Activated T-helper 1 cell treated with Interleukin-2 at 50 U/mL for 16 hours (primary cell): ENCODE measurements at places on chromosomes 7 and 10.

GRCh38 chr10:34835908-34836508 lies 20.9 kb upstream of the PARD3 start:
- DNase-seq, result no peak

GRCh38 chr10:107502229-107502985 lies 337.9 kb upstream of the SORCS1 start:
- DNase-seq, result no peak

- no peak for DNase-seq
Measured at GRCh38 chr10:32949221-32949678, 8.8 kb downstream of the ITGB1 start.

DNA sequence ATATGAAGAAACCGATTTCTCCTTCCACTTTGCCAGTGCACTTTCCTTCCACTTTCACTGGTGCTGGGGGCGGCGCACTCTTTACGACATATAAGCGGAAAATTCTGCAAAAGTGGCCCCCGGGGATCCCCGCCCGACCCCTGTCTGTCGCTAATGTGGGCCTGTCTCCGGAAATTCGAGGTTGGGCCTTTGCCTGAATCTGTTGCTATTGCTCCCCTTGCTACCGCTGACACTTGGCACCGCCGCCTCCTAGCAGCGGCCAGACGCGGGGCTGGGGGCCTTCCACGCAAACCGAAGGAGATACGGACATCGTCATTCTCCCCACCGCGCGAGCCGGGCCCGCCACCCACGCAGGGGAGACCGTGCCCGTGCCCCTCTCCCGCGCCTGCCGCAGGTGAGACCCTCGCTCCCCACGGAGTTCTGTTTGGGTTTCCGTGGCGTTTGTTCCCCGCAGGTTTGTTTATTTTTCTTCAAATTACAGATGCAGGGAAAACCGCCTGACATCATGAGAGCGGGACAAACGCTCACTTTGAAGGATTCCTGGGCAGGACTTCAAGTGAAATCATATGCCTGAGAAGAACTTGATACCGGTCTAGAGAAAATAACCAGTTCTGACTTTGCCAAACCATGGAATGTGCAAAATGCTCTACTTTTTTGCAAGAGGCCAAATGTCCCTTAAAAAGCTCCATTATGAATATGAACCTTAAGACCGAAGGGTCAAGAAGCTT lies 5.0 kb downstream of the TWIST1 start:
- DNase-seq, result no peak

DNA sequence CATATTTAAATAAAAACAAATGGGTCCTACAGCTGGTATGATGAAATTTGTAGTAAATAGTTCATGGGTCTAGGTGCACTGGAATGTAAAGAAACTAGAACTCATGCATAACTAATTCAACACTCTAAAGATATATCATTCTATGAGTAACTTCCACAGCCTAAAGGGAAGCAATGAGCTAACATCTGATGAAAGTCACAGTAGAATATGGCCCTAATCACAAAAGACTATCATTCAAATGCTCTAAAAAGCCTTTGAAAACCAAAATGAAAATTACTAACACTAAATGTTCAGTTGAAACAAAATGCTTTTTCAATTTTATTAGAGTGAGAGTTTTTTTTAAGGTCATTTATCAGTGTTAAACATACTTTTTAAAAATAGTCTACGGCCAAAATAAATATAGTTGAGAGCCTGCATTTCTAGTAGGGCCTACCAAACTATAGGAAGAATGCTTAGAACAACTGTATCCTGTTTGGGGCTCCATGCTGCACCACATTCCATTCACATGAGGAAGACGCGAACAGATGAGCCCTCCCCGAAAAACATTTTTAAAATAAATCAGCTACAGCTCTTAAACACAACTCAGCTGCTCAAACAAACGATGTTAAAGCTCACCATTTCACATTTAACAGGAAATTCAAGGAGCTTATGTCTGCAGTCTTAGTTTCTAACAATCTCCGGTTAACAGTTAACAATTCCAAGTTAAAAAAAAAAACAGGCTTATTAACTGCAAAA lies 134.5 kb downstream of the NRBF2 start:
- no peak for DNase-seq

- DNase-seq, result no peak
Measured at GRCh38 chr7:126635545-126635944, 617.2 kb downstream of the GRM8 start.

DNA sequence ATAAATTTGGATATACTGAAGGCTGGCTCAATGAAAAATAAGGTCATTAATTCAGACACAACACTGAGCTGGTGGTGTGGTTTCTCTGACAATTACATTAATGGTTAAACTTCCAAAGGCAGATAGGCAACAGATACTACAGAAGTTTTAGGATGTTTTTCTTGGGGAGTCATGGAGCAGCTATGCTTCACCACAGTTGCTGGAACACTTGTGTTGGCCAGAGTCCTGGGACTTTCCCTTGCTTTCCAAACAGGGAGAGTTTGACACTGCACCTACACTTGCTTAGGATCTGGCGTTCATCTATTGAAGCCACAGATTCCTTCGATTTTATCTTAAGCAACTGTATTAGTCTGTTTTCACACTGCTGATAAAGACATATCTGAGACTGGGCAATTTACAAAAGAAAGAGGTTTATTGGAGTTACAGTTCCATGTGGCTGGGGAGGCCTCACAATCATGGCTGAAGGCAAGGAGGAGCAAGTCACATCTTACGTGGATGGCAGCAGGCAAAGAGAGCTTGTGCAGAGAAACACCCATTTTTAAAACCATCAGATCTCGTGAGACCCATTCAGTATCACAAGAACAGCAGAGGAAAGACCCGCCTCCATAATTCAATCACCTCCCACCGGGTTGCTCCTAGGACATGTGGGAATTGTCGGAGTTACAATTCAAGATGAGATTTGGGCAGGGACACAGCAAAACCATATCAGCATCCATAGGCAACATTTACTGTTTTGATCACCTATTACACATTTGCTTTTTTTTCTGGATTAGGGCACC lies 27.8 kb upstream of the TMEM178B start:
- DNase-seq, result no peak

- no peak for DNase-seq
Measured at GRCh38 chr7:43196379-43196778, 83.9 kb downstream of the HECW1 start.

DNA sequence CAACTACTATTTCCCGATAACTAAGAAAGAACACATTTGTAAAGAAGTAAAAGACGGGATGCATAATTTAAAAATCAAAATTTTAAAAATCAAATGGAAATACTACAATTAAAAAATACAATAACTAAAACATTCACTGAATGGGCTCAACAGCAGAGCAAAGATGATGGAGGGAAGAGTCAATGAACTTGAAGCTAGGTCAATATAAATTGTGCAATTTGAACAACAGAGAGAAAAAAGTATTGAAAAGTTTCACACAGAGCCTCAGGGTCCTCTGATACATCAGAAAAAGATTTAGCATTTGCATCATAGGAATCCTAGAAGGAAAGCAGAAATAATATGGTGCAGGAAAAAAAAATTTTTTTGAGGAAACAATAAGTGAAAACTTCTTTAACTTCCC lies 581.0 kb downstream of the KCNMA1 start:
- no peak for DNase-seq

DNA sequence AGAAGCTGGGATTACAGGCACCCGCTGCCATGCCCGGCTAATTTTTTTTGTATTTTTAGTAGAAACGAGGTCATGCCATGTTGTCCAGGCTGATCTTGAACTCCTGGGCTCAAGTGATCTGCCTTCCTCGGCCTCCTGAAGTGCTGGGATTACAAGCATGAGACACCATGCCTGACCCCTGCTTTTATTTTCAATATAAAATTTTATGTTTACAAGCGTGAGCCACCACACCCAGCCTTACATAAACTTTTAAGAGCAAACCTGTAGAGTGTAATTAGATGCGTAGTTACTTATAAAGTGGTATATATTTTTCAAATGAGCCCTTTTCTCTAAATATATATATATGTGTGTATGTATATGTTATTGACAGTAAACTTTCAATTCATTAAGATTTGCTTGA lies 8.7 kb downstream of the CNNM2 start:
- no peak for DNase-seq

GRCh38 chr10:74419491-74419951 lies 268.5 kb downstream of the ADK start:
- no peak for DNase-seq

- no peak for DNase-seq
Measured at GRCh38 chr10:36256166-36256565, 614.1 kb upstream of the FZD8 start.

DNA sequence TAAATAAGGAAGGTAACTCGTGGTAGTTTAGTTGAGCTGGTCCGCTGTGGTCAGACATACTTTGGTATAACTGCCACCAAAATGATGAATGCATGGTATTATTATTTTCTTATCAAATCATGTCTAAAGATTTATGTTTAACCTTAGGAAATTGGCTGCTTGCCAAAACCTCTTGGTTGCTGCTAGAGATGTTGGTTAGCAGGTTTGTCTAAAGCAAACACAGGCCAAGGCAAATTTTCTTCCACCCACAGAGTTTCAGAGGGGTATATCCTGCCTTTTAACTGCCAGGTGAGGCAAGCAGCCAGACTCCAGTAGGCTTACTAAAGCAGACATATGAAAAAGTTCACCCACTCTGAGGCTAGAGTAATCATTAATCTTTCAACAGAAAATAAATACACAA lies 101.4 kb downstream of the SEMA3E start:
- no peak for DNase-seq

GRCh38 chr10:4658777-4659176 lies 167.2 kb upstream of the AKR1E2 start:
- DNase-seq, result no peak

DNA sequence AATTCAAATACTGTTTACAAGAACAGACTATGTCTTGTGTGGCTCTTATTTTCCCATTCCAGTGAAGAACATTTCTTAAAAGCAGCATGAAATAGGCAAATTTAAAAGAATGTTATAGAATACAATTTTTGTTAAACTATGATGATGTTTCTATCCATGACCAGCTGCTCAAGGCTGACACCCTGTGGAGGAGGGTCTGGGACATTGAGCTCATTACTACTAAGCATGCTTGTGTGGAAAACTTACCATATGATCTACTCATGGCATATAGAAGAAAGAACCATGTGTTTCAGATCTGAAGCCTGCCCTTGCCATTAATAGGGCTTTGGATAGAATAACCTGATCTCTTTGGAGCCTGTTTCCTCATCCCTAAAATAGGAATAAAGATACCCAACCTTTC lies 125.0 kb downstream of the FOXP2 start:
- no peak for DNase-seq

DNA sequence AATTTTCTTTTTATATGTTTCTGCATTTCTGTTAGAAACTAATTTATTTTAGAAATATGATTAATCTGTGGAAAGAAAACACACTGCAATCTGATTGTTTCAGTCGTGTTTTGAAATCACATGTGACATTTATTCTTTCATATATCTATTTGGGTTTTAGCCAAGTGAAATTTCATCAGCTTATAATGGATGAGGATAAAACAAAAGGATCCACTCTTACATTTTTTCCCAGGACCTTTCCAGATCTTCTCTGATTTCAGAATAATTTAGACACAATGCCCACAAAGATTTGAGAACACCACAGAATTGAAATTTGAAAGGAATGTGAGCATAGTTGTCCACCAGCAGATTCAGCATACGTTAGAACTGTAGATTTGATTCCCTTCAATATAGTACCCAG lies 29.1 kb downstream of the CBLL1 start:
- no peak for DNase-seq

DNA sequence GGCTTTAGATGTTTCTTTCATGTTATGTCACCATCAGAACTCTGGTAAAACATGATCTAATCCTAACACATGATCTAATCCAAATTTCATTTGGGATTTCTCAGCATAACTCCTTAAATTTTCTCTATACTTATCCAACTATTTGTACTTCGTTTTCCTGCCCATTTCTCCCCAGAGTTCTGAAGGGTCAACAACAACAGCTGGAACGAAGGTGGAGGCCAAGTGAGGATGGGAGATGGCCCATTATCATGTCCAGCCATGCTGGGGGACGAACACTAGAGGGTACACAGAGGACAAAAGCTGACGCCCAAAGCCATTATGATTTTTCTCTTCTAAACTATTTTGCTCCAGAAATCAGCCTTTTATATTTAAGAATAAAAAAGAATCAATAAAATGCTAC lies 185.4 kb downstream of the DOCK4 start:
- DNase-seq, result no peak

DNA sequence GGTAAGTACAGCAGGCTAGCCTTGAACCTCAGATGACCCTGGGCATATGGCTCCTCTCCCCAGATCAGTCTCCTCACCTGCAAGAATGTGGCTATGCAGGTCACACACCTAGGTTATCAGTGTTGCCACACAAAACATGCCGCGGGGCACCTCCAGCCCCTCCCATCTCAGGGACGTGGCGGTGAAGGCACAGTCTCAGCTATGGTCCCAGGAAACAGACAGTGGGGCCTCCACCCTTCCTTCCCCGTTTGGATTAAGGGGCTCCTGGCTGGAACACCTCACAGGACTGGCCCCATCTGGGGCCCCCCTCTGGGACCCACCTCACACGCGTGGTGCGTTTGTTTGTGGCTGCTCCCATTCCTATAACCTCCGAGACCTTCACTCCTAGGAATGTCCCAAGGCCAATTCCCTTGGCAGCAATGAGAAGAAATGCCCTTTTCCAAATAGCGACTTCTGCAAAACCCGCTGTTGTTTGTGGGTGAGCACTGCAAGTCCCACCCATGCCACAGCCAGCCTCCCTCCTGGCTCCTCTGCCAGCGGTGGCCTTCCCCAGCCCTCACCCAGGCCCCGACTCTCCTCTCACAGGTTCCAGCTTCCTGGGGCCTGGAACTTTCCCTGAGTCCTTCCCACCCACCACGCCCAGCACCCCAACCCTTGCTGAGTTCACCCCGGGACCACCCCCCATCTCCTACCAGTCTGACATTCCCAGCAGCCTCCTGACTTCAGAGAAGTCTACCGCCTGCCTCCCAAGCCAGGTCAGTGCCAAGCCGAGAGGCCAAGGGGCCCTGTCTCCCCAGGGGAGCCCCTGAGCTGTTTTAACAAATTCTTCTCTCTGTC lies 17.1 kb downstream of the ZMIZ2 start:
- no peak for DNase-seq

GRCh38 chr10:45515630-45516029 lies 141.6 kb downstream of the ALOX5 start:
- no peak for DNase-seq

GRCh38 chr7:137987018-137987349 lies 14.9 kb downstream of the CREB3L2 start:
- DNase-seq, result no peak

- DNase-seq, result no peak
Measured at GRCh38 chr7:2936891-2937580, 92.9 kb upstream of the GNA12 start.

DNA sequence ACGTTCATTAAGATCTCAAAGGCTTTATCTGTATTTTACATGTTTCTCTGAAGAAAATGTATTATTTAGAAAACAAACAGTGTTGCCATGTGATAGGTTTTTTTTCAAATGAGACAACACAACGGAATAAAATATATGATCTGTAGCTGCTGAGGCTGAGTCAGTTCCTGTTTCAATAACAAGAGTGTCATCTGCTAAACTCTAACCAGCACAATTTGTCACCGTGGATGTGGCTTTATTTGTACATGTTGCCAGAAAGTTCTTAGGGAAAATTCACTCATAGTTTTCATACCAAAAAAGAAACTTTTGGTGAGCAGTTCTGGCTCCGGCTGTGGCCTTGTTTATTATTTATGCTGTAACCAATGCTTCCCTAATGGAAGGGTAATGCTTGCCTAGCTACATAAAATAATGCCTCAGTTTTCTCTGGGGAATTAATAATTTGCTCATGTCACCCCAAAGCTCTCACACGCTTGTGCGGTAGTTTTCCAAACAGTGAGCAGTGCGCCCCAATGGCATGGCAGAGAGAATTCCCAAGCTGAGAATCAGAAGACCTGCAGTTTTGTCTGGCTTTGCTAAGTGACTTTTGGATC lies 20.3 kb upstream of the KLF6 start:
- DNase-seq, result no peak

- DNase-seq, result no peak
Measured at GRCh38 chr10:129440247-129440646, 26.8 kb upstream of the MGMT start.
